ENCODE measurements at places on chromosomes 1 and 21. TPM values are rescaled to one million over a fixed set of nuclear protein-coding genes. Genes with fewer than 3 reads are reported as not detected.

Gene CD48
- total RNA-seq: 4.7 TPM

Gene ELF3
- total RNA-seq: 287 TPM

Gene DUSP23
- total RNA-seq: 106 TPM

DNA sequence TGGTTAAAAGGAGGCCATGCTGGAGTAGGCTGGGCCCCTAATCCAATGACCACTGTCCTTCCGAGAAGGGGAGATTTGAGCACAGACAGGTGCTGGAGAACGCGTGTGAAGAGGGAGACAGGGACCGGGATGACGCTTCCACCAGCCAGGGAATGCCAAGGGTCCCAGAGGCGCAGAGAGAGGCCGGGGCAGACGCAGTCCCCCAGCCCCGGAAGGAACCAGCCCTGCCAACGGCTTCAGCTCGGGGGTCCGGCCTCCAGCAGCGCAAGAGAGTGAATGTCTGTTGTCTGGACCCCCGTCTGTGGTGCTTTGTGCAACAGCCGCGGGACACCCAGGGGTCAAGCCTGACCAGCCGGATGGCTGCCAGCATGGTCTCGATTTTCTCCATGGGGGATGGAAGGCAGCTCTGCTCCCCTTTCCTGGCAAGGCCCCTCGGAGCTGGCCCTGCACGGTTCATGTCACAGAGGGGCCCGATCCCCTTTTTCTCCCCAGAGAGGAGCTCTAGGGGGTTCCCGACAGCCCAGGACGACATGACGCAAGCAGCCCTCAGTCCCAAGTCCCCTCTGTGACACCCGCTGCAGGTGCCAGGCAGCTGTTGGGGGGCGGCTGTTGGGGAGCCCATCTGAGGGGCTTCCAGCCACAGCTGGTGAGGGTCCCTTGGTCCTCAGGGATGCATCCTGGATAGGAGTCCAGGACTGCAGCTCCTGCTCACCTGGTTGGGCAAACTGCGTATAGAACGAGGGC lies 73.5 kb downstream of the SIK1 start:
- H3K27me3 ChIP-seq: no peaks in the 10 kb centered on the region
- DNase-seq: no peak
- no peak overlapping the region for H3K27ac ChIP-seq
- H3K4me1 ChIP-seq: peaks cover 11% of the 10 kb centered on the region
- H3K4me3 ChIP-seq: no peak overlapping the region

GRCh38 chr1:3170561-3171453 lies 101.8 kb downstream of the PRDM16 start:
- H3K27me3 ChIP-seq: no peaks in the 10 kb centered on the region
- DNase-seq: no peak
- no peaks in the 10 kb centered on the region for H3K36me3 ChIP-seq
- H3K4me1 ChIP-seq: peaks cover 46% of the 10 kb centered on the region
- H3K27ac ChIP-seq: peak overlapping the region; percentile 76

DNA sequence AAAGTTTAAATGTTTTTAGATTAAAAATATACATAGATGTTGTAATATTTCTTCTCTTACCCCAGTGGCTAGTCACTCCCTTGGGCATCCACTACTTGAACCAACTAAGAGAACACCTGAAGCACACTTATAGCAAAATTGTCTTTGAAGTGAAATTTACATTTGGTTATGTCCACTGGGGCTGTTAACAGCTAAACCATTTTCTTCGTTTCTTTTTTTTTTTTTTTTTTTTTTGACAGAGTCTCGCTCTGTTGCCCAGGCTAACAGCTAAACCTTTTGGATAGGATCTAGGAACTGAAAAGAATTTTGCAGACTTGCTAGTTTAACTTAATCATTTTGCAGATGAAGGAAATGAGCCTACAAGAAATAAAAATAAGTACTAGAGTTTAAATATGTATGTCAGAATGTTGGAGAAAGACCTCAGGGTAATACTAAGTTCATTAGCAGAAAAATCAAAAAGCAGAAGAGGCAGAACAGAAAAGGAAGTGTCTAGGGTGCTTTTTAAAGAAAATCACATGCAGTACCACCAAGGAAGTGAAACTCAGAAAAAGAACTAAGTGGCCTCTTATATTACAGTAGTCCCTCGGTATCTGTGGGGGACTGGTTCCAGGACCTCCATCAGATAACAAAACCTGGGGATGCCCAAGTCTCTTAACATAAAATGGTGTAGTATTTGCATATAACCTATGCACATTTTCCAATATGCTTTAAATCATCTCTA lies 11.8 kb downstream of the DRAM2 start:
- no peaks in the 10 kb centered on the region for H3K36me3 ChIP-seq
- no peaks in the 10 kb centered on the region for H3K27me3 ChIP-seq
- H3K4me3 ChIP-seq: no peak overlapping the region
- DNase-seq: no peak
